ENCODE measurements at places on chromosomes 11 and 22. TPM values are rescaled to one million over a fixed set of nuclear protein-coding genes. Genes with fewer than 3 reads are reported as not detected.

OR52N1 gene
- total RNA-seq = not detected

DNA sequence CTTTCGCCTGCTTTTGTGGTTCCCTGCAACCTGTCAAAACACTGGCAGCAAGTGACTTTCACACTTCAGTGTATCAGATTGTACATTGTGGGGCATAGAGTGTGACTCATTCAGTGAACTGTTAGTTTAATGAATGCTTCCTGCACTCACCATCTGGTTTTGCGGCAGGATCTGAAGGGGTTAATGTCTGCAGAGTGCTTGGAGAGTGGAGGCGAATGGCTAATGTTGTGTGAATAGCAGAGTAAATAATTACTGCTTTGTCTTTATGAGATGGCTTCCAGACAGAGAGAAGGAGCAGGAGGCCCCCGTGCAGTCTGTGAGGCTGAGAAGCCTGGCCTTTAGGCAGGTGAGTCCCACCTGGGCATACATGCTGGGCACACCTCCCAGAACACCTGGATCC is 454.3 kb upstream of the KIRREL3 start:
- no peak for DNase-seq

GRCh38 chr11:62542750-62543567 is 3.6 kb downstream of the AHNAK start:
- peak; percentile 91 for DNase-seq

GRCh38 chr22:32842486-32842885 is 41.0 kb downstream of the TIMP3 start:
- no peak for DNase-seq

TMEM132A gene
- total RNA-seq = 6.5 TPM

GRCh38 chr11:91394727-91395414 is 829.7 kb upstream of the FAT3 start:
- DNase-seq = no peak

OR10A2 gene
- total RNA-seq = not detected

LARGE2 gene
- total RNA-seq = not detected
